ENCODE measurements at places on chromosomes 7 and 10.

- no peak for DNase-seq
Observed at GRCh38 chr7:51138123-51139085, 178.2 kb downstream of the COBL start.

- DNase-seq: no peak
Observed at GRCh38 chr7:123099712-123100111, 100.1 kb downstream of the SLC13A1 start.

DNA sequence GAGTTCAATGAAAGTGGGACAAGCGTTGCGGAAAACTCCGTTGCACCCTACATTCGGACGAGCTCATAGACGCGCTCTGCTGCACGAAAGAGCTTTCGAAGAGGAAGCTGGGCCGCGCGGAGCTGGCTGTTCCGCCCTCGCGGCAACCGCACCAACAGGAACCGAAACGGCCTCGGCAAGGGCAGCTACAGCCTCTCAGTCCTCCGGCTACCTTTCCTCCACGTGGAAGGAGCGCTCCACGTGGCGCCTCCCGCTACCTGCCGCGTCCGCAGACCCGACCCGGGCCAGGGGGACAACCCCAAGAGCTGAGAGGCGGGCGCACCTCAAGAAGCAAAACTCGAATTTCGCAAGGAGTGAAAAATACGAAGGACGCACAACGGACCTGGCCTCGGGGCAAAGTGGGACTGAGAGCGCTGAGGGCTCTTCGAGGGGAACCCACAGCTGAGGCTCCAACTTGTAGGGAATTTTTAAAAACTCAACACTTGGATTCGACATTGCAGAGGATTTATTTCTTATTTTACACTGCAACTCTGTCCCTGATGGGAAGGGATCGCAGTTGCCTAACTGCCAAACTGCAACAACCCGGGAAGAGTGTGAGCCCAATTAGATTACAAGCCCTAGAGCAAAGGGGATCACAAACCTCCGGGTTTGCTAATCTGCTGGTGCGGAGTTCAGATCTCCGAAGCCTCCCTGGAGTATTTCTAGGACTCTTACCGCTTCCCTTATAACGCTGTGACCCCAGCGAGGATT is 1.4 kb downstream of the HPSE2 start:
- DNase-seq: no peak

GRCh38 chr10:124325633-124325914 is 93.1 kb downstream of the OAT start:
- no peak for DNase-seq

- DNase-seq: no peak
Observed at GRCh38 chr10:108375691-108376090, 1211.2 kb upstream of the SORCS1 start.

Data from T-cell (primary cell).